ENCODE measurements at places on chromosomes 4 and X. TPM values are rescaled to one million over a fixed set of nuclear protein-coding genes. Genes with fewer than 3 reads are reported as not detected.

CXXC4 gene
- total RNA-seq = 1.1 TPM

KCNE5 gene
- total RNA-seq = not detected

KCND1 gene
- 0.79 TPM for total RNA-seq

HTATSF1 gene
- total RNA-seq = 24.5 TPM

PCDH18 gene
- 5.3 TPM for total RNA-seq

GRCh38 chrX:133638285-133638684 lies 223.0 kb upstream of the GPC4 start:
- no peaks in the 10 kb centered on the region for H3K36me3 ChIP-seq
- DNase-seq = no peak
- H3K4me3 ChIP-seq = no peak overlapping the region
- H3K4me1 ChIP-seq = no peaks in the 10 kb centered on the region

- H3K4me3 ChIP-seq = no peak overlapping the region
- DNase-seq = no peak
- H3K4me1 ChIP-seq = no peaks in the 10 kb centered on the region
- H3K27ac ChIP-seq = no peak overlapping the region
These were observed 29.5 kb downstream of the NIPAL1 start for GRCh38 chr4:48046059-48046458.

DNA sequence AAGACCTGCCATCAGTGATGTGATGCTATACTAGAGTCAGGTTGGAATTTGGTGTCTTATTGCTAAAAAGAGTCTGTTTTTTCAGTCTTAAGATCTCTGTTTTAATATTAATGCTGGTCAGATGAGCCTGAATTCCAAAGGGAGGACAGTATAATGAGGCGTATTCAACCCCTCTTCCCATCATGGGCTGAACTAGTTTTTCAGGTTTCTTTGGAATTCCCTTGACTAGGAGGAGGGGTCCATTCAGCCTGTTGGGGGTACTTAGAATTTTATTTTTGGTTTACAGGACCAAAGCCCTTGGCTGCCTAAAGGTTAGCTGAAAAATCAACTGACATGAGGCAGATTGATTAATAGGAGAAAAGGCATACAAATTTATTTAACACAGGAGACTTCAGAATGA lies 24.1 kb upstream of the PI4K2B start:
- no peaks in the 10 kb centered on the region for H3K36me3 ChIP-seq
- no peaks in the 10 kb centered on the region for H3K27me3 ChIP-seq
- no peak overlapping the region for H3K27ac ChIP-seq
- H3K4me3 ChIP-seq = no peak overlapping the region

DNA sequence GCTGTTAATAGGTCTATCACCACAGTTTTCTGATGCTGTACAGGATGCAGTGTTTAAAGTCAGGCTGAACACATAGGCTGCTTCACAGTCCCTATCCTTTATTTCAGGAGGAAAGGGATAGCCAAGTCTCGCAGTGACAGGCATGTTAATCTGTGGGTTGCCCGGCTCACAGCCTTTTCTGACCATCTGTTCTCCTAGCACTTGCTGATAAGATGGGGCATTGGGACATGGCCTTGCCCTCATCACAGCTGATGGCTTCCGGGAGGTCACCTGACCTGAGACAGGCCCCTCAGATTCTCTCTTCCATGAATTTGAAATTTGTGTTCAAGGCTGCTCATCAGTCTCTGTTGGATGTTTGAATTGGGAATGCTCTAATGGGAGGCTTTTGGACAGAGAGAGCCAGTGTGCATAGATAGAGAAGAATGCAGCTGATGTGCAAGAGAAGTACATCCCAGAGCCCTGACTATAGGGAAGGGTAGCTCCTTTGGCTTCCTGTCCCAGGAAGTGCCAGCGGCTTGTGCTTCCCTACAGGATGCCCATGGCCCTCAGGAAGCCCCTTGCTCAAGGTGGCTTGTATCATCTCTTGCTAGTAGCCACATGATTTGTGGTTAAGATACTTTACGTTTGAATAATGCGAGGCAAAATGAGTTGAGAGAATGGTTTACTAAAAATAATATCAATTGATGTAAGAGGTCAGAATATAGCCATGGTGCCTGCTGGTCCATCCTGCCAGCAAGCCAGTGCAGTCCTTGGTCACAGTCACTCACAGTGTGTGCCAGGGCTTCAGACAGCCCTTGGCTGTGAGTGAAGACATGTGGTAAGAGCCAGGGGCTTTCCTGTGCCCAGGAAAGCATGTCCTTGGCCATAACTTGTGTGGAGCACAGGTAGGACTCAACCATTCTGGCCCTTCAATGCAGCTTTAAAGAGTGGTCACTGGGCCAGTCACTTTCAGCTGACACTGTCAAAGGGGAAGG lies 88.6 kb downstream of the TSPAN7 start:
- no peaks in the 10 kb centered on the region for H3K27me3 ChIP-seq
- H3K27ac ChIP-seq = no peak overlapping the region
- no peak for DNase-seq
- no peak overlapping the region for H3K4me3 ChIP-seq
- H3K36me3 ChIP-seq = no peaks in the 10 kb centered on the region

DNA sequence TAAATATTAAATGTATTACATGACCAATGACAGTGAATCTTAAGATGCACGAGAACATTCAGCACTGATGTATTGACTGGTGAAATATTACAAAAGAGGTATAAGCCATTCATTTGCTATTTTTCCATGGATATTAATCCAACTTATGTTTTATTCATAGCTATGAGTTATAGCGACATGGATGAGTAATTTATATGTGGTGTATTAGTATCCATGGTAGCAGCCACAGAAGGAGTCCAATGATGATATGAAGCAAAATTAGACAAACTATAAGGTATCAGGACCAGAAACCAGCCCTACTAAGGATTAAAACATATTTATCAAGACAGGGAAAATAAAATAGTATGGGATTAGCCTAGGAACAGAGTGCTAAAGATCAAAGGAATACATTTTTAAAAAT lies 50.7 kb downstream of the THAP9 start:
- no peak for DNase-seq
- H3K4me1 ChIP-seq = no peaks in the 10 kb centered on the region
- no peaks in the 10 kb centered on the region for H3K36me3 ChIP-seq
- no peaks in the 10 kb centered on the region for H3K27me3 ChIP-seq
- no peak overlapping the region for H3K4me3 ChIP-seq

DNA sequence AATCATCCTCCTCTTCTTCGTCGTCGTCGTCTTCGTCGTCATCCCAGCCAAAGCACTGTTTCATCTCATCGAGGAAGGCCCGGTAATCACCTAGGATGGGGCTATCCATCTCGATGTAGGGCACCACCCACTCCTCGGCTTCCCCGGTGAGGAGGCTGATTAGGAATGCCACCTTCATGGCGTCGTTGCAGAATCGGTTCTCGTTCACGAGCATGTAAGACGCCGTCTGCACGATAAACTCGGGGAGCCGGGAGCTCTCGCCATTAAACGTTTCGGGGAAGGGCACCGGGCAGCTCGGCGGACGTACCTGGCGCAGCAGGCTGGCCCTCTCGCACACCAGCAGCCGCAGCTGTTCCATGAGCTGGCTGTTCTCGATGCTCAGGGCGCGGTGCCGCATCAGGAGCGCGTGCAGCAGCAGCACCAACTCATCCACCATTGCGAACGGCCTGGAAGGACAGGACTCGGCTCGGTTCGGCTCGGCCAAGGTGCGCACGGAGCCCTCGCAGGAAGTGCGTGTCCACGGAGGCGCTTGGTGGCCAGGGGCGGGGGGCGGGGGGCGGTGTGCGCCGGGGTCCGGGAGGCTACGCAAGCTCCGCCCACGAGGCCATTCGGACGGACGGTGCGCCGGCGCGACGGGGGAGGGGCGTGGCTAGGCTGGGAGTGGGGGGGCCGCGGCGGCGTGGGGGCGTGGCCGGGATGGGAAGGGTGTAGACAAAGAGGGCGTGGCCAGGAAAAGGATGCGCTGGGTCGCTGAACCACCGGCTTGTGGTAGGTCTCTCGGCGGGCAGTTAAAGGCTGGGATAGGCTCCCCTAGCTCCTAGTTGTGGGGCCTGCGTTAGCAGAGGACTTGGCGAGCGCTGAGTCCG lies at the start of gene LDOC1:
Gene LDOC1 (minus strand): TSS at position 544 of the 866 bp plus-strand sequence. CDS start 108 bp downstream, at position 436.
- no peaks in the 10 kb centered on the region for H3K4me1 ChIP-seq
- DNase-seq = peak; percentile 63
- H3K27ac ChIP-seq = no peak within 1 kb of the TSS
- H3K27me3 ChIP-seq = no peaks in the 10 kb centered on the region

DNA sequence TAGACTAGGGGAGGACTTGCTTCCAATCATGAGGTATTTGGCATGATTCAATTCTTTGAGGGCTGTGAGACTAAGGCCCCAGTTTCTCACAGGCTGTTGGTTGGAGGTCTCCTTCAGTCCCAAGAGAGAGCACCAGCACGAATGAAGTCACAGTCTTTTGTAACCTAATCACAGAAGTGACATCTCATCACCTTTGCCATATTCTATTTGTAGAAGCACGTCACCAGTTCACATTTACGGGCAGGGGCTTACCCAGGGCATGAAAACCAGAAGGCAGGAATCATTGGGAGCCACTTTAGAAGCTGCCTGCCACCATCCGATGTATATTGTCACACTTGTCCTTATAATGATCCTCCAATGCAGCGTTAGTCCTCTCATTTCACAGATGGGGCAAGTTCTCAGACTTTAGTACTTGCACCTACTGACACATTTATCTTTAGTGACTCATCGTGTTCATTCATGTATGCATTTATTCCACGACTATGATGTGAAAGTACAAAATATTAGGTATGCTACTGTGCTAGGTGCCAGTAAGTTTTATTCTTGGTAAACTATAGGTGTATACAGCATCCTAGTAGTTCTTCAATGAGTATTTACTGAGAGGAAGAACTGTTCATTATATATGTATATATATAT lies 163.8 kb upstream of the PGRMC2 start:
- H3K4me1 ChIP-seq = peaks cover 21% of the 10 kb centered on the region
- H3K4me3 ChIP-seq = no peak overlapping the region
- DNase-seq = no peak

GRCh38 chrX:53357799-53358530 lies 64.5 kb downstream of the SMC1A start:
- no peak overlapping the region for H3K27ac ChIP-seq
- H3K4me3 ChIP-seq = no peak overlapping the region
- no peaks in the 10 kb centered on the region for H3K27me3 ChIP-seq
- no peaks in the 10 kb centered on the region for H3K4me1 ChIP-seq
